ENCODE measurements at places on chromosomes 12 and 14.
A peak's percentile ranks its signal among the peaks of the same experiment; 100 is the strongest.

DNA sequence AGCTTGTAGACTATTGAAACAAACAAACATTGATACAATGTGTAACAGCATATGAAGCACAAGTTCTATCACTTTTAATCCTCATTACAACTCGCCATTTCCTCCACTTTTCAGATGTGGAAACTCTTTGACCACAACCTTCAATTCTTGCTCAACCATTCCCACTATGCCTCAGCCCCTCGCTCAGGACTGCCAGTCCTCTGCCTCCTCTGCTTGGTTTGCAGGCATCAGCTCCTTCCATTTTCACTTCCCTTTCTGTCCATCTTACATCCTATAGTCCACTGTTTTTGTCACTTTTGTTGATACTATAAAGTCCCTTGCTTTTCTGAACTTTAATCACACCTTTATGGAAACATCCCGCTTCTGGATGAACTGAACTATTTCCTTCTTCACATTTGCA is 28.2 kb upstream of the CD27 start:
- no peak for DNase-seq

GRCh38 chr14:90512329-90512991 is 115.6 kb downstream of the CALM1 start:
- DNase-seq = peak; percentile 54

GRCh38 chr14:88039197-88039596 is 34.3 kb downstream of the GPR65 start:
- DNase-seq = no peak

DNA sequence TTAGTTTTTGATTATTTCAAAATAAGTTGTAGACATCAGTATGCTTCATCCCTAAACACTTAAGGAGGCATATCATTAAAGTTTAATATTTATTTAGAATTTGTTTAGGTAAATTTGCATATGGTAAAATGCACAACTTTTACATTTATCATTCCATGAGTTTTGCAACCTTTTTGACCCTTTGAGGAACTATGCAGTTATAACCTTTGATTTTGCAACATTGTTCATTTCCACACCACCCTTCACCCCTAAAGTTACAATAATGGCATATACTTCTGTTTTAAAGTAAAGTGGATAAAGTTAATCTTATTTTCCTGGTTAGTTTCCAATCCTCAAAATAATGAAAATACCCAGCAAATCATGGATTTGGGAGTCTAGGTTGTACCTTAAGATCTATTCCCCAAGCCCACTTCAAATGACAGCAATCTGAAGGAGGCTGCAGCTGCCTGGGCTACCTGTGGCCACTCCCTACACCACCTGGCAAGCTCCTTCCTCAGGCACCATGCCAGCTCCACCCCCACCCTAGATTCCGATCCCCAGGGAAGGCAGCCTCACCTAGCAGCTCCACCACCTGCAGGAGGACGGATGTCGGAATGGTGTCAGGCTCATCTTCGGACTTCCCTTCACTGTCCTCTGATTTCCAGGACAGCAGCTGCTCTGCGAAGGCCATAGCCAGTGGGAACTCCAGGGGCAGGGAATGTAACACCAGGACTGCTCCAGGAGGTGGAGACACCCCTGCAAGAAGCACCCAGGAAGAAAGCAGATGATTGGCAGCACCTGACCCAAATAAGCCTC is 65.1 kb downstream of the TRAFD1 start:
- DNase-seq = peak; percentile 37

DNA sequence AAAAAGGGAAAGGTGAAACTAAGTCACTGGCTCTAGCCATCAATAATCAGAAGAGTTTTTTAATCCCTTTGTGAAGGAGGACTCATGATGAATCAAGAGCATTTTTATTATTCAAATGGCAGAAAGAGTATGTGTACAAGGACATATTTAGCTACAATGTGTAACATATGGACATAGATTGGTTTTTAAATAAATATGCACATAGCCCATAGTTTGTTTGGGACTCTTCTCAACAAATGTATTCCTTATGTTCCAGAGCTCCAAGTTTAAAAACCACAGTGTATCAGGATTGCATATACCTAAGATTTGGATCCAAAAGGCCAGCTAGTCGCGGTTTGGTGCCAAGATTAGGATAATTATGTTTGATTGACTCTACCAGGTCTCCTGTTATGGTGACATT is 104.2 kb downstream of the C12orf50 start:
- no peak for DNase-seq

DNA sequence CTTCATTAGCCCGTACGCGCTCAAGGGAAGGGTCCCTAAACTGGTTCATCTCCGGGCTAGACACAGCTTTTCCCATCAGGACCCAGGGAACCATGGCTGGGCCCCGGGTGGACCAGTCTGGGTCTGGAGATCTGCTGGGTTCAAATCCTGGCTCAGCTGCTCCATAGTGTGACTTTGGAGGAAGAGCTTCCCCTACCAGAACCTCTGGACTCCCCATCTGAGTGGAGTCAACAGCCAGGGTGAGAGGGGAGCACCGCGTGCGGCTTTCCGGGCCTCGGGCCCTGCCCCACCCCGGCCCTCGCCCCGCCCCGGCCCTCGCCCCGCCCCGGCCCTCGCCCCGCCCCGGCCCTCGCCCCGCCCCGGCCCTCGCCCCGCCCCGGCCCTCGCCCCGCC is 41.2 kb downstream of the BEGAIN start:
- peak; percentile 30 for DNase-seq

- no peak for DNase-seq
These were observed 96.6 kb upstream of the SLC35F4 start for GRCh38 chr14:57962325-57963035.

- DNase-seq = no peak
These were observed 91.5 kb upstream of the PTGDR start for GRCh38 chr14:52175982-52176502.

GRCh38 chr14:68412505-68413465 is 380.1 kb downstream of the ZFP36L1 start:
- no peak for DNase-seq

DNA sequence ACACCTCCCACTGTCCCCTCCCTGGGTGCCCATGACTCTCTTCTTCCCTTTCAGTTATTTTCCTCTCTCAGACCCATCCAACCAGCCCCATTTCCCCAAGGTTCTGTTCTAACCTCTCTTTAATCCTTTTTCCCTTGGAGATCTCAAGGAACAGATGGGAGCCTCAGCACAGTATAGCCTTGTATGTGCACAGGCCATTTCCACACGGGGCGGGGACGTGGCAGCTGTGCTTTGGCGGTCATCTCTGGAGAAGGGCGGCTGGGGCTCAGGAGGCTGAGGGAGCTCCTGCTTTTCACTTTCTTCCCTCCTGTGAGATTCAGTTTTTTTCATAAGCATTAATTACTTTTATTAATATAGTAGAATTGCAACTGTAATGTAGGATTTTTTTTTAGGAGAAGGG is 212.2 kb downstream of the ZFP36L1 start:
- no peak for DNase-seq

GRCh38 chr14:105913221-105913620 is 386.8 kb downstream of the TMEM121 start:
- no peak for DNase-seq

DNA sequence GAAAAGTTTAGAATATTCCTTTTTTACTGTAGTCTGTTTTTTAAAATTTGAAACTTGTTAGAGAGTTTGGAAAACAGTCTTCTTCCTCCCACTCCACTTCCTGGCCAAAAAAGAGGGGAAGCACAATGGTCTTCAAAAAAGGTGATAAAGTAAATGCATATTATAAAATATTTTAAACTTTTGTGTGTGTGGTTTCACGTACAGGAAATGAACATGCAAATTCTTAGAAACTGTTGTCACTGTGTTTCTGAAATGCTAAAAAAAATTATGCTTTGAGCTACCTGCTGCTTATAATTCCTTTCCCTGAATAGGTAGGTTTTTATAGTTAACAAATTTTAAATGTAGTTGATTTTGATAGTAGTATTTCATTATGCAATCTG is 2.9 kb downstream of the FGFR1OP2 start:
- DNase-seq = no peak

DNA sequence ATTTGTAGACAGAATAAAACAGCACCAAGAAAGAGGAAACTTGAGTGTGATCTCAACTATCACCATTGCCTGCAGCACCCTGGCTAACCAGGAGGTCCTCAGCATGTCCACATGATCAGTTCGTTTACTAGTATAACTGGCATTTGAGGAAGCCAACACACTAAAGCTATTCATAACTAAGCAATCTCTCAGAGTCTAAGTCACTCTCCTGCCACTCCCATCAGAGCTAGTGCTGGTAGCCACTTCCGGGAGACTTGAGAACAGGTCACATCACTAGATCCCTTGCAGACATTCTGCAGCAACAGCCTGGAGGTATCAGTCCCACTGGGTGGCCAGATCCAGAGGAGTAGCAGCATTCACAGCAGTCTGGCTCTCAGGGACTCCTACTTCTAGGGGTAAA is 352.9 kb upstream of the OR4E1 start:
- DNase-seq = no peak
